ENCODE measurements at places on chromosomes 7 and 10. TPM values are rescaled to one million over a fixed set of nuclear protein-coding genes. Genes with fewer than 3 reads are reported as not detected.

UNCX gene
- not detected for total RNA-seq

PARG gene
- 29.3 TPM for total RNA-seq

CYP3A4 gene
- not detected for total RNA-seq

OR2A42 gene
- not detected for total RNA-seq

GALNT17 gene
- total RNA-seq, result 3.1 TPM

CFTR gene
- total RNA-seq, result not detected

VSIR gene
- 55.4 TPM for total RNA-seq

Measured in NCI-H460 (cell line).